ENCODE measurements at places on chromosomes 16 and 17.

DNA sequence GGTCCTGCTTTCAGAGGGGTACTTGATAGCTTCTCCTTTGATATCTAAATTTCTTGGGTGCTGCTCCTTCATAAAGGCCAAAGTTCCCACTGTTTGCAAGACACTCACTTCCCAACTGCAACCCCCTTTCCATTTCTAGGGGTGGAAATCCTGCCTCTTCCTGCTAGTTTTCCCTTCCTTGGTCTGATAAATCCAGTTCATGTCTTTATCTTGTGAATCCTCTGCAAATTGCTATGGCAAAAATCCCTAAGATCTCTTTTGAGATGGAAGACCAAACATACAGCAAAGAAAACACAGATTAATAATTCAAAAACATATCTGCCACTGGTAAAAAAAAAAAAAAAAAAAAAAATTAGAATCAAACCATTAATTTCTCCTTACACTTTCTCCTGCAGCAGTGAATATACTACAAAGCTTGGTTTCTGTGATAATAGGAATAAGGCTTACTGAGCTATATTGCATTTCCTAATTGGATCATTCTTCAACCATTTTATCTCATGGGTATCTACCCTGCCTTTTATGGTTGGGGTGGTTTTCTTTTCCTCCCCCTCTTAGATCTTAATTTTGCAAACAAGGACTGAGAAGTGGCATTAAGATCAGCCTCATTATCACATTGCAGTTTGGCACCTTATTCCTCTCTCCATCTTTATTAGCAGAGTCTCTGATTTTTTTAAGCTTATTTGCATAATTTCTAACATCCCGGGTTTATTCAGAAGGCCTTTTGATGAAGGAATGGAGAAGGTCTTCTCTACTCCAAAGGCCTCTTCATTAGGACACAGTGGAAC, 439.1 kb downstream of the XYLT1 start:
- DNase-seq = no peak

DNA sequence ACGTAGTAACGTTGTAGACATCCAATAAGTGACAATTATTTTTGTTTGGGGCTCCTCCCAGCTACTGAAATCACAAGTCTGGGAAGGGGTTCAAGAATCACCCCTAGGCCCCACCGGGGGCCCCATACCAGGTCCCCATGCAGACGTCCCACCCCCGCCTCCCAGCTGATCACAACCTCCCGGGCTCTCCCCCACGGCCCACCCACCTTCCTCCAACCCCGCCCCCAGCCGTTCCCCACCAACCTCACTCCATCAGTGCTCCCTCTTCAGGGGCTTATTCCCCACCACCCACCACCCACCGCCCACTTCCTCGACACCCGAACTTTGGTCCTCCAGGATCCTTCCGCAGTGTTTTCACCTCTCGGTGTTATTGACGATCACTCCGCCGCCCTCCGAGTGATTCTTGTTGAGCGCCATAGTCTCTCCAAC, 240 bp downstream of the WBP2 start:
- no peak for DNase-seq

DNA sequence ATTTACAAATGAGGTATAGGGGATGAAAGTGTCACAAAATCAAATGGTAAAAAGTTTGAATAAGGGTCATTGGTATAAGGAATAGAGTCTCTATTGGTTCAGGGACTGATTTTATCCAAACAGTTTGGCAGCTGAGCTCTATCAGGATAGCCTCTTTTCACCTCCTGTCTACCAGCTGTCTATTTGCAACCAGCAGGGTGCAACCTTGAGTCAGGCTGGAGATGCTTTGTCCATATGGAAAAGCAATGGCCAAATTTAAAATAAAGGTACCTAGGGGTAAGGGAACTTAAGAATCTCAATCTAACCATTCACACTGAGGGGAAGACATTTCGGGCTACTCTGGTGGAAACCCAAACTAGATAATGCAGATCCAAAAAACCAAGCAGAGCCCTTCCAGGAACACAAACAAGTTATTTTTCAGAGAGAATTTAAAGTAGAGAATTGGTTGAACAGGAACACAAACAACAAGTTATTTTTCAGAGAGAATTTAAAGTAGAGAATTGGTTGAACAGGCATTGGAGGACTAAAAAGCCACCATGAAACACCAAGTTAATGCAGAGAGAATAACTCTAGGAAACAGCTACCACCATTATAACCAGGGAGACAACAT, 12.6 kb upstream of the CA10 start:
- no peak for DNase-seq

GRCh38 chr17:75552425-75553294, 27.2 kb downstream of the LLGL2 start:
- DNase-seq = no peak

GRCh38 chr16:13956635-13957196, 36.8 kb downstream of the ERCC4 start:
- no peak for DNase-seq

Data from effector CD4-positive, alpha-beta T cell (primary cell).